ENCODE measurements at places on chromosomes 16 and 17.

DNA sequence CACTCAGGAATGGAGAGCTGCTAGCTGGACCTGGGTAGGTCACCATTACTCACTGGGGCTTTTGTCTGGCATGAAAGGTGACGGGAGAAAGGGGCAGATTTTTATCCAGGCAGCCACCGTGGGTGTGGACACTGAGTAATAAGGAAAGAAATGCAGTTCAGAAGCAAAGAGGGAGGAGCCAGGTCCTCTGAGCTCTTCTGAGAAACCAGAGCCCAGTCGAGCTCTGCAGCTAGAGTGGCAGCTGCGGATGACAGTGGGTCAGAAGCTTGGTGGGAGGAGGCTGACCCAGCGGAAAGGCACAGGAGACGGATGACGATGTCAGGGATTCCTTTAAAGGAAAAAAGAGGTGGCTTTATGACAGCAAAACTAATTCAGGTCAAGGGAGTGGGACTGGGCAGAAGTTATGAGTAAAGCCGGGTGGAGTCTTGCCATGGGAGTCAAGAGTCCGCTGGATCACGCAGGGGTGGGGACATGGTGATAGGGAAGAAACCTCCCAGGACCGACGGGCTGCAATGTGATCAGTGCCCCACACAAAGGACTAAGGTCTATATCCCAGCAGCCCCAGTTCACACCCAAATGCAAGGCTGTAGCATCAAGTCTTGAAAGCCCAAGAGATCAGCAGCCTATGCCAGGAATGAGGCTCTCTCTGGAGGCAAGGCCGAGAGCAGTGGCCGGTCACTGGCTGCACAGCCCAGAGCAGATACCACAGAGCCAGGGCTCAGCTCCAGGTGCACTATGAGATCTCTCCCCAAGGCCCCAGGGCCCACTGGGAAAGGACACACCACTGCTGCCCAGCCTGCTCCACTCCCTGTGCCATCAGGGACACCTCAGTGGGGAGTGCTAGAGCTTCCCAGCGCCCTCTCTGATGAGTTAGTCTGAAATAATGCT, 6.3 kb upstream of the MNT start:
- DNase-seq, result no peak

GRCh38 chr16:68426347-68426652, 22.0 kb downstream of the SMPD3 start:
- no peak for DNase-seq

GRCh38 chr17:60864708-60865005, 187.0 kb downstream of the BCAS3 start:
- no peak for DNase-seq

GRCh38 chr17:57315061-57316015, 59.0 kb downstream of the MSI2 start:
- no peak for DNase-seq

DNA sequence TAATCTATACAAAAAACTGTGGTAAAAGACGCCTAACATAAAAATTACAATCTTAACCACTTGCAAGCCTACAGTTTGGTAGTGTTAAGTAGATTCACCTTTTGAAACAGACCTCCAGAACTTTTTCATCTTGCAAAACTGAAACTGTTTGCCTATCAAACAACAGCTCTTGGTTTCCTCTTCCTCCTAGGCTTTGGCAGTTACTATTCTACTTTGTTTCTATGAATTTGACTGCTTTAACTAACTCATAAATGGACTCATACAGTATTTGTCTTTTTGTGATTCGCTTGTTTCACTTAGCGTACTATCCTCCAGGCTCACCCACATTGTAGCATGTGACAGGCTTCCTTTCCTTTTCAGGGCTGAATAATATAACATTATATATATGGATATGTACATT, 97.0 kb downstream of the PRKCA start:
- no peak for DNase-seq

GRCh38 chr17:6314311-6314710, 120.6 kb downstream of the AIPL1 start:
- DNase-seq, result no peak

GRCh38 chr16:84738255-84739038, 38.6 kb downstream of the USP10 start:
- DNase-seq, result peak; percentile 74

- DNase-seq, result no peak
These were observed 2.1 kb downstream of the CMTM1 start for GRCh38 chr16:66568355-66568754.

GRCh38 chr17:68511671-68512246, 471 bp upstream of the PRKAR1A start:
- DNase-seq, result peak; percentile 65

DNA sequence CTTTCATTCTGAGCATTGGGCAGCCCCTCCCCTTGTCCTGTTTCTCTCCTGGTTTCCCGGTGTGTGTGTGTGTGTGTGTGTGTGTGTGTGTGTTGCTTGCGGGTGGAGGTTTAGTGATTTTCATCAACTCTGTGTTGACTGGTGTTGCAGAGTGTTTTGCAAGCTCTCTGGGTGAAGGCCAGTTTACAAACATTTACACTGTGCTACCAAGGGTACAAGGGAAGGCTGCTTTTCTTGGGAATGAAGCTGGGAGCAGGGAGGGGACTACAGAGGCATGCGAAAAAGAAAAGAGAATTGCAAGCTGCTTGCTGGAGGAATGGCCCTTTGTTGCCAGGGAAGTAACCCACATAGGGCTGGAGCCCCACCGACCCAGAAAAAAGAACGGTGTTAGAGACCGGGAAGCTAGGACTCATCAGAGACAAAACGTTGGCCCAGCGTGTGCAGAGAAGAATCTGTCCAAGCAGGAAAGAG, 29.6 kb downstream of the HS3ST3B1 start:
- no peak for DNase-seq

GRCh38 chr16:79887541-79888540, 287.3 kb upstream of the MAF start:
- DNase-seq, result no peak

DNA sequence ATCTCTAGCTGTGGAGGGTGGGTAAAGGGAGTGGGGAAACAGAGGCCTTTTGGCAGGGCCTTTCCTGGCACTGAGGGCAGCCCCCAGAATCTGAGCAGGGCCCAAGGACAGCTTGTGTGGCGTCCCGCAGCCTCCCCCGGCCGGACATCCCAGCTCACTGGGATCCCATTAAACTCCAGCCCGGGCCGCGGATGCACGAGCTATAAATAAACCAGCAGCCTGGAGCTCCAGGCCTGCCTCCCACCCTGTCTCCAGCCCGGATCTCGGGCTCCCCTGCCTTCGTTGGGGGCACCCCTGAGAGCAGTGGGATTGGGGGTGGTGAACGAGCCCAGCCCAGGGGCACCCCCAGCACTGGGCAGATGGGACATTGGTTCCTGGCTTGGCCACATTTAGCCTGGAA, 13.8 kb upstream of the AATK start:
- DNase-seq, result no peak

DNA sequence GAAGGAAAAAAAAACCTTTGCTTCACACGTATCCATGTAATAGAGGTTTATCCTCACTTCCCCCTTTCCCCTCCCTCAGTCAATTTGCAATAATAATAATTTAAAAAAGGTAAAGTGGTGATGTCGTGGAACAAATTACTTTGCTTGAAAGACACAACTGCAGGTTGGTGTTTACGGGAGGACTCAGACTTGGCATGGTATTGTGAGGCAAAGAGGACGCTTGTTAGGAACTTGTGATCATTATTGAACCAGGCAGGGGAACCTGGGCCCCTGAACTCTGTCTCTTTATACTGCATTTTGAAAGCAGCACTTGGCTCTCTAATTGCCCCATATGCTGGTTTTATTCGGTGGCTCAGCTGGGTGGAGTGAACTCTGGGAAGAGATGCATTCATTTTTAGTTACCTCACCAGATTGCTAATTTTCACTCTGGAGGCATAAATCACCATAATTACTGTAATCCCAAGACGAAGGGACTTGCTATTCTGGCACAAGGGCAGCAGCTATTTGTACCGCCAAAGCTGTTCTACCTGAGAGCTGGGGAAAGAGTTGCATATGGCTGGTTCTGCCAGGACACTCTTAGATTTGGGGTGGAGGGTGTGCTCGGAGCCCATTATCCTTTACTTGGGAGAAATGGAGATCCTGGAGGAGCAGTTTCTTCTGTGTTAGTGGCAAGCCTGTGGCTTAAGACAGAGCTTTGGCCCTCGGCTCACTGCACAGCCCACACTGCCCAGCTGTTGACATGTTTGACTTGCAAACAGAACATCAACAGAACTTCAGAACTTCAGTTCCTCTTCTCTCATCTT, 5.7 kb upstream of the DHX8 start:
- DNase-seq, result no peak

DNA sequence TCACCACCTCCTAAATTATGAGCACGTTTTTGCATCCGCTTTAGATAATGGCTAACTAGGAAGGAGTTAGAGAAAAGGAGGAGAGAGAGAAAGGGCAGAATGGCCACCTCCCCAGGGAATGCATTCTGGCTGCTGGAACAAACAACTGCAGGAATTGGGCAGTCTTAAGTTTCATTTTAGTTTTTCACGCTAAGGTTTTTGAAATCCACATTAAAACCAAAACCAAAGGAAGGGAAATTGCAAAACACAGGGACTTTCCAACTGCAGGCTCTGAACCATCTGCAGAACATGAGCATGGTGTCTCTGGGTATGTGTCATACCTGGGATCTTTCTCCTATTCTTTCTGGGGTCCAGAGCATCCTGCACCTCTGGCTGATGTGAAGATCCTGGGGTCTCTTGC, 12.1 kb upstream of the CCL8 start:
- no peak for DNase-seq

- DNase-seq, result no peak
These were observed 3.1 kb upstream of the EXOC7 start for GRCh38 chr17:76106703-76107102.

DNA sequence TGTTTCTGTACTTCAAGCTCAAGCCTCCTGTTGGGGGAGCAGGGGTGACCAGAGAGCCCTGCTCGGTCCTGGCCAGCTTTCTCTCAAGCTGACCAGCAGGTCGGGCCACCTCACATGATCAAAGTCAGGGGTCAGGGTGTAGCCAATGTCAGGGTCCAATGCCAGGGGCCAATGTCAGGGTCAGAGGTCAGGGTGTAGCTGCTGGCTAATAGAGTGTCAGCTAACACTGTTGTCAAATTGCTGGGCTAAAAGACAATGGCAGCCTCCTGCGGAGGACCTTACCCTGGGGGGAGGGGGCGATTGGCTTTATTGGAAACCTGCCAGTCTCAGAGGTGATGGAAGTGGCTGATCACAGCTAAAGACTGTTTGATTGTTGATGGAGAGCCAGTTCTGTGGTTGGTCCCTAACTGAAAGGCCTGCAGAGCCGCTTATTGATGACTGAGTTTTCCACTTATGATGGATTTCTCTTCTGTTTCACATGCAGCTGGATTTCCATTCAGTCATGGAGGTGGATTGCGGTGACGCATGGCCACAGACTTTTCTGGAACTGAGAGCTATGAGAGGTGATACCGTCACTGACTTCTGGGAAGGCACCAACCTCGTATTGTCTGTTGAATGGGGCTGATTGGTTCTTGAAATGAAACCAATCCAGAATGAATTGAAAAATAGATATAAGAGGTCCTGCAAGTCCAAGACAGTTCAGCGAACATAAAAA, 97.4 kb upstream of the ZFHX3 start:
- DNase-seq, result no peak

DNA sequence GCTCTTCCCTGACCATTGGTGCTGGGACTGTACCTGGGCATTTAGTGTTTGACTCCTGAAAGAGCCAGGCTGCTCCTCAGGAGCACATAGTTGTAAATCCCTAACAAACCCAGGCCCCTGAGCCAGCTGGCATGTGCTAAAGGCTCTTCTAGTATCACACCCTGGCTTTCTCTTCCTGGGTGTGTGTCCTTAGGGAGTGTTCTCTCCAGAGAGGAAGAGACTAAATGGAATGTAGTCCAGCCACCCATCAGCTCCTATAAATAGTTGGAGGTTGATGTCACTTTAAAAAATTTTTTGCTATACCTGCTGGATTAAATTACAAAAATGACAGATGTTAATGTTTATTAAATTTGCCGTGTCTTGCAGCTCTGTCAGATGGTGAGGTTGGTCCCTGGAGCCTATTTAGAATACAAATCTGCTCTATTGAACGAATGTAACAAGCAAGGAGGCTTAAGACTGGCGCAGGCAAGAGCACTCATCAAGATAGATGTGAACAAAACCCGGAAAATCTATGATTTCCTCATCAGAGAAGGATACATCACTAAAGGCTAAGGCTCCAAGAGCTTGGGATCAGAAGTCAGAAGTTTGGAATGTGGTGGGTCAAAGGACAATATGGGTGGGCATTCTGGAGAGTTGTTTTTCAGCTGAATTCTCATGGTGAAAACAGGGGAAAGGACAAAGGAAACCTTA, 13.1 kb upstream of the DUSP14 start:
- no peak for DNase-seq

DNA sequence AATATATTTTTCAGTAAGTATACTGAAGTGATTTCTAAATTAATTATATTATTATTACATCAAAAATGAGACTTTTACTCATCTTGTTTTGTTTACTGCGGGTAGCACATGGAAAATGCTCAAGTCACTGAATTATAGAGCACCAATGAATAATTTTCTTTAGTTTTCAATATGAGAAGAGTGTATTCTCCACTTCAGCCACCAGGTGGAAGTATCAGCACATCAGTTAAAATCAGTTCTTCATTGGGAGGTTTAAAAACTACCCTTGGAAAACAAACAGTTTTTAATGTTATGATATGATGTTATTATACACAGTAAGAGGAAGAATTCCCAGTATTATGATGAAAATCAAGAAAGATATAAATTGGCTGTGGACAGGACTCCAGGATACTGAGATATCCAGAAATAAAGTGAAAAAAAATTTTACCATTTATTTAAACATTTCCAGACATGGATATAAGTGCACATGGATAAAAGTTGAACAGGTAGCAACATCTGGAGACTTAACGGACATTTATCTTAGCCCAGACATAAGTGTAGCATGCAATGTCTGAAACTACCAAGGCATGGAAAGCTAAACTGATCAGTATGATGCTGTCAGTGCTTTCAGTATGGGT, 467.3 kb downstream of the KCNJ2 start:
- no peak for DNase-seq

DNA sequence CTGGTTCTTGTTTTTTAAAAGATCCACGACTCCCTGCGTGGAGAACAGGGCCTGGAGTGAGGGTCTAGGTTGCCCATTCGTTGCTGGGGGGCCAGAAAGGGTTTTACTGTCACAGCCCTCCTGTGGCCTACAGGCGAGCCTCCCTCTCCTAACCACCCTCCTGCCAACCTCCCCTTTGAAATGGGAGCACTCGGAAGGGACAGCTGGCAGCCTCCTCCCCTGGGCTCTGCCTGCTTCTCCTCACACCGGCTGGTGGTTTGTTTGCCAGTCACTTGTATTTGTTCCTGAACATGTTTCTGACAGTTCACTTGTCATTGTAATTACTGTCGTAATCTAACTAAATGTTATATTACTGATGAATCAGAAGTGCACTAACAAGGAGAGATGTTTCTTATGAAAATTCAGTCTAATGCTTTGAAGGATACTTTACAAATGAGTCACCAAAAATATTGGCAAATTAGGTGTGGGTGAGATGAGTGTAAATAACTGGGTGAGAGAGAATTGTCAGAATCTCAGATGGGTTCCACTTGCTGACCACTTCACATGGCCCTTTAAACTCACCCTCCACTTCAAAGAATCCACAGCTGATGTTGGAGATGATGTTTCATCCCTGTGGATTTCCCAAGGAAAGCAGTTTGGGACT, 2.7 kb upstream of the SPPL2C start:
- no peak for DNase-seq
